ENCODE measurements at places on chromosomes 16 and 17. TPM values are rescaled to one million over a fixed set of nuclear protein-coding genes. Genes with fewer than 3 reads are reported as not detected.
A peak's percentile ranks its signal among the peaks of the same experiment; 100 is the strongest.

DNA sequence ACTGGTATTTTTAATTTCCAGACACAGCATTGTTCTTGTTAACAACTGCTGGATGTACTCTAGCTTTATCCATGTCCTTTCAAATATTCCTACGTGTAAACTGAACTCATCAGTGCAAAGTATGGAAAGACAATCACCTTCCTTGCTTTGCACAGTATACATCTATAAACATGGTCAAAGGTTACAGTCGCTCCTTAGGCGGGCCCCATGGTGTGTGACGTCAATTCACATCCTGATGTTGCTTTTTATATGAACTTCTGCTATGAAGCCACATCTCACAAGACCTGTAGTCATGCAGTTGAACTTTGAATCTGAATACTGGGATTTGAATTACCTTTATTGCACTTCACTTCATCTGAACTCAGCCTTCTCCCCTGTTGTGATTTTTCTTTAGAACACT lies 447.6 kb upstream of the PSMD7 start:
- H3K27me3 ChIP-seq: no peaks in the 10 kb centered on the region
- H3K27ac ChIP-seq: no peak overlapping the region

DNA sequence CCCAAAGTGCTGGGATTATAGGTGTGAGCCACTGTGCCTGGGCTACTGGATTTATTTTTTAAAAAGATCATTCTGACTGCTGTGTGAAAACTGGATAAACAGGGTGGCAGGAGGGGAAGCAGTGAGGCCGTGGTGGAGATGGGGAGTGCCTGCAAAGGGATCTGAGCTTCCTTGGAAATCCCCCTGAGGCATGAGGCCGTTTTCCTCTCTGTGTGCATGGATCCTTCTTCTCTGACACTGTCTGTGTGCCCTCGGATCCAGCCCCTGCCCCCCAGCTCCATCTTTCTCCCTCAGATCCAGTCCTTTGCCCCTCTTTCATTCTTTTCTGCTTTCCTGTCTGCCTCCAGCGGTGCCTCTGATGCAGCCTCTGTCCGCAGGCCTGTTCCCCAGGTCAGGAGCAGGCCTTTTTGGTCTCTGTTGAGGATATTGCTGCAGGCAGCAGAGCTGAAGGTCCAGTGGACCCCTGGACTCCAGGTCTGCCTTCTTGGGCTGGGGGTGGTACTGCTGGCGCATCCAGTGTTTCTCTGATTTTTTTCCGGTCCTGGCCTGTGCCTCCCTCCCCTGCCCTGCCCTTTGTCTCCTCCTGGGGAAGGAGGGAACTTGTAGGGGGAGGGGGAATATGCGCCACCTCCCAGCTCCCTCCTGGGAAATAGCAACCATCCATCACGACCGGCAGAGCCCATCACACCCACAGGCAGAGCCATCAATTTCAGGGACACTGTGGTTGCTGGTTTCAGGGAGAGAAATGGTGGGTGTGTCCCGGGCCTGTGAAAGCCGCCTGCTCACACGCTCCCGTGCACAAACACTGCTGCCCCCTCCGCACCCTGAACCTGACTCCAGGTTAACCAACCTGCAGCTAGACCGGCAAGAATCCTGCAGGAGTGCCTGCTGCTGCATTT lies 17.0 kb downstream of the MGAT5B start:
- no peak overlapping the region for H3K4me3 ChIP-seq
- H3K4me1 ChIP-seq: no peaks in the 10 kb centered on the region
- no peaks in the 10 kb centered on the region for H3K27me3 ChIP-seq
- DNase-seq: no peak
- H3K36me3 ChIP-seq: no peaks in the 10 kb centered on the region

Gene SOCS1
- total RNA-seq: 2.7 TPM

- H3K4me1 ChIP-seq: no peaks in the 10 kb centered on the region
- no peaks in the 10 kb centered on the region for H3K36me3 ChIP-seq
- no peak for DNase-seq
- no peak overlapping the region for H3K27ac ChIP-seq
Measured at GRCh38 chr17:17729620-17730249, 48.5 kb downstream of the RAI1 start.

DNA sequence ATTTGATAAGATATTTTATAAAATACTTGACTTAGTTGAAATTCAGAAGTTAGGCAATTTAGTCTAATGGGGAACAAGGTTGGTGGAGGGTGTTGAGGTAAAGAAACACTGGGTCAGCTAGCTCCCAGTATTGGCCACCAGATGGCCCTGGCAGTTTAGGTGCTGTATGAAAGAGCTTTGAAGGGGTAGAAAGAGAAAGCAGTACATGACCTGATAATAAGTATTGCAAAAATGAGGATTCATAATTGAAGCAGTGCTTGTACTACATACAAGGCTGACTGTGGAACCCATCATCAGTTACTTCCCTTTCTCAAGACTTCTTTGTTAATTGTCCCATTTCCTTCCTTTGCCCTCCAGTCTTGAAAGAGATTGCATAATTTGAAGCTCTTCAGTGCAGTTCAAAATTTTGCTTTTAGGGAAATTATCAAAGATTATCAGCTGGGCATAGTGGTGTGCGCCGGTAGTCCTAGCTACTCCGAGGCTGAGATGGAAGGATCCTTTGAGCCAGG lies 29.4 kb downstream of the TANC2 start:
- DNase-seq: no peak
- H3K27me3 ChIP-seq: no peaks in the 10 kb centered on the region
- no peaks in the 10 kb centered on the region for H3K36me3 ChIP-seq

DNA sequence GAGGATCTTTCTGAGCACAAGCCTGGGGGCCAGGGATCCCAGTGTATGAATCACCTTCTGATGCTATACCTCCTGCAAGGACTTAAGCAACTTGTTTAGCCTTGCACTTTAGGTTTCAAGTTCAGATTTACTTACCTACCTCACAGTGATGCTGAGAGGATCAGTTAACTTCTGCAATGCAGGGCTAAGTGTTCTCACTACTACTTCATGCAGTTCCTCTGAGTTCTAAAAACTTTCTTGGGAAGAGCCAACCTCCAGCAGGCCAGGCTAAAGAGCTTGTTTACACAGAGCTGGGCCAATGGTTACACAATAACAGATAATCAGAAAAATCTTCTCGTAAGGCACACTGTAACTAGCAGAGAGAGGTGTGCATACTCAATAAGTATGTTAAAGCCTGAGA lies 13.0 kb downstream of the VEZF1 start:
- H3K27me3 ChIP-seq: no peaks in the 10 kb centered on the region
- H3K4me3 ChIP-seq: no peak overlapping the region
- DNase-seq: no peak
- H3K27ac ChIP-seq: no peak overlapping the region
- peaks cover 4% of the 10 kb centered on the region for H3K4me1 ChIP-seq

- no peak overlapping the region for H3K4me3 ChIP-seq
- H3K4me1 ChIP-seq: peaks cover 16% of the 10 kb centered on the region
- DNase-seq: no peak
Measured at GRCh38 chr16:546909-547770, 13.1 kb upstream of the PRR35 start.

- no peak overlapping the region for H3K27ac ChIP-seq
- no peak for DNase-seq
- H3K4me1 ChIP-seq: no peaks in the 10 kb centered on the region
- no peak overlapping the region for H3K4me3 ChIP-seq
- no peaks in the 10 kb centered on the region for H3K27me3 ChIP-seq
- no peaks in the 10 kb centered on the region for H3K36me3 ChIP-seq
Measured at GRCh38 chr17:61127960-61128359, 271.7 kb upstream of the TBX2 start.

Gene GLG1
- 42.4 TPM for total RNA-seq

Gene TEX14
- total RNA-seq: 0.12 TPM

Gene TP53TG3C
- not detected for total RNA-seq

Gene TM4SF5
- total RNA-seq: 209 TPM

DNA sequence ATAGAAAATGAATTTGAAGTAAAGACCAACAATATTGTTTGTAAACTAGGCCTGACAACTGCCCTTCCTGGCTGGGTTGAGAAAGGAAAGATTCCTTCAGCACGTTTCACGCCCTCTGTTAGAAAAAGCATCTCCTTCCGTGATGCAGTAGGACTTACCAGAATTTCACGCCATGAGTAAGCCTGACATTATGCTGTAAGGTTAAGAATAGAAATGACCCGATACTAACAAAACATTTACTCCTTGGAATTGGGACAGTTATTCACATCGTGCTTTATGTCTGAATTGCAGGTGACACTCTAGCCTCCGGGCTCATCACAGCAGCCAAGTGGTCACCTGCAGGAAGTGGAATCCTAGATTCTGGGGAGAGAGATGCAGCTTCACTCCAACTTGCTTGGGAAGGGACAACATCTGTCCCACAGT lies 17.5 kb downstream of the MARCHF10 start:
- DNase-seq: no peak
- no peak overlapping the region for H3K4me3 ChIP-seq
- no peak overlapping the region for H3K27ac ChIP-seq
- no peaks in the 10 kb centered on the region for H3K36me3 ChIP-seq
- no peaks in the 10 kb centered on the region for H3K4me1 ChIP-seq
- H3K27me3 ChIP-seq: no peaks in the 10 kb centered on the region

GRCh38 chr16:1706386-1707192 lies 594 bp downstream of the MAPK8IP3 start:
- H3K36me3 ChIP-seq: no peaks in the 10 kb centered on the region
- H3K27me3 ChIP-seq: no peaks in the 10 kb centered on the region
- DNase-seq: no peak
- H3K4me1 ChIP-seq: peaks cover 20% of the 10 kb centered on the region
- H3K27ac ChIP-seq: peak overlapping the region; percentile 93
- H3K4me3 ChIP-seq: peak overlapping the region; percentile 97

- no peak overlapping the region for H3K27ac ChIP-seq
- H3K27me3 ChIP-seq: no peaks in the 10 kb centered on the region
- no peak for DNase-seq
- H3K4me1 ChIP-seq: no peaks in the 10 kb centered on the region
Measured at GRCh38 chr17:73017658-73018057, 74.8 kb downstream of the SLC39A11 start.

DNA sequence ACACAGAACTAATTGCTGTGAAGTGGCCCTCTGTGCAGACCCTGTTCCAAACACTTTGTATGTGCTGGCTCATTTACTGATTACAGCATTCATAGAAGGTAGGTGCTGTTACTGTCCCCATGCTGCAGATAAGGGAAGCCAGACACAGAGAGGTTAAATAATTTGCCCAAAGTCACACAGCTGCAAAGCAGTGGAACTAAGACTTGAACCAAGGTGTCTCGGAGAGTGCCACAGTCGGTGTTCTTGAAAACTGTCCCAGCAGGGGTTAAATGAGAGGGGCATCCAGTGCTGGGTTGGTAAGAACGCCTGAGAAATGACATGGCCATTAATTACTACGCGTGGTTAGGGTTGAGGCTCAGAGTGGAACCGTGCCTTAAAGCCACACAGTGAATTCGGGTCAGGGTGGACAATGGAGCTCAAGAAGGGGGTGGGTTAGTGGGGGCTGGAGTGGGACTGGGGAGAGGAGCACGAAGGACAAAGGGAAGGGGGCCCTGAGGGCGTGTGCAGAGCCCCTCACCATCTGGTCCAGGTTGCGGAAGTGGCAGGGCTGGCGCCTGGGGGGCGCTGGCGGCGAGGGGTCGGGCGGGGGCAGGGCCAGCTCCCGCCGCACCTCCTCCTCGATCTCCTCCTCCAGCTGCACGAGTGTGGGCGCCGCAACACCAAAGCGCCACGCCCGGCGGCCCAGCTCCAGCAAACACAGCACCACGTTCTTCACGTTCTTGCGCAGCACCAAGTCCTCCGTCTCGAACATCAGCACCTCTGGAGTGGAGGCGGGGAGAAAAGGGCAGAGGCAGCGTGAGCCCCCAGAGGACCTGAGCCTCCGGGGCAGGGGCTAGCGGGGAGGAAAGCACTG lies 3.3 kb downstream of the GAS2L2 start:
- H3K27ac ChIP-seq: no peak overlapping the region
- no peak overlapping the region for H3K4me3 ChIP-seq
- no peak for DNase-seq
- H3K4me1 ChIP-seq: no peaks in the 10 kb centered on the region

Gene EPX
- not detected for total RNA-seq

- H3K27me3 ChIP-seq: no peaks in the 10 kb centered on the region
- H3K4me3 ChIP-seq: no peak overlapping the region
- no peaks in the 10 kb centered on the region for H3K4me1 ChIP-seq
- peaks cover 9% of the 10 kb centered on the region for H3K36me3 ChIP-seq
Measured at GRCh38 chr16:8649829-8650554, 24.4 kb upstream of the ABAT start.

Gene FAM20A
- total RNA-seq: 28.2 TPM

DNA sequence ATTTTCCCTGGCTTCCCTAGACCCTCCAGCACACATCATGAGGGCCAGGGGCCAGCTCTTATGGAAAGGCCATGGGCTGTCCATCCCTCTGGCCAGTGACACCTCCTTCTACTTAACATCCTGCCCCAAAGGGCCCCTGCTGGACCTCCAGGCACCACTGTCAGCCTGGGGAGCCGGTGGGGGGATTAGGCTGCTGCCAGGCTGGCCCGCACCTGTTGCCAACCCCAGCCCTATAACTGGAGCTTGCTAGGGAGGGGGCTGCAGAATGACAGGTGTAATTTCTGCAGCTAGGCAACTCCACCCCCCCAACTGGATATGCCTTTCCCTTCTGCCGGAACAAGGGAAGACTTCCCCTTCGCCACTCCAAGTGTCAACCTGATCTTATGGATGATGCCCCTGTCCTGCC lies 12.5 kb downstream of the RARA start:
- H3K27ac ChIP-seq: peak overlapping the region; percentile 77
- H3K4me3 ChIP-seq: peak overlapping the region; percentile 27
- H3K27me3 ChIP-seq: no peaks in the 10 kb centered on the region
- no peak for DNase-seq

DNA sequence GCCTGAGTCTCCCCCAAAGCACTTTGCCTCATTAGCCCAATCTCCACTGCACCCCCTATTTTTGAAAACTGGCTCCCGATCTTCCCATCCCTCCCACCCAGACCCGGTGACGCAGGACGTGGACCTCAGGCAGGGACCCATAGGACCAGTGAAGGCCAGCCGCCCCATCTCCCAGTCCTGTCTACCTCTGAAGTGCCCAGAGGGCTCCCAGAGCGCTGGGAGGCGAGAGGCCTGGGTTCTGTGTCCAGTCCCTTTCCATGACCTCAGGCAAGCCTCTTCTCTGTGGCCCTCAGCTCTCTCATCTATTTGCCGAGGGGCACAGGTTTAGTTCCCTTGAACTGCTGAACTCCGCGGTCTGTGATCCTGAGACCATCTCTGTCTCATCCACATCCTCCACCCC lies 714 bp downstream of the TNS4 start:
- peaks cover 7% of the 10 kb centered on the region for H3K4me1 ChIP-seq
- no peaks in the 10 kb centered on the region for H3K36me3 ChIP-seq
- H3K27me3 ChIP-seq: no peaks in the 10 kb centered on the region
- H3K27ac ChIP-seq: no peak overlapping the region
- no peak for DNase-seq

DNA sequence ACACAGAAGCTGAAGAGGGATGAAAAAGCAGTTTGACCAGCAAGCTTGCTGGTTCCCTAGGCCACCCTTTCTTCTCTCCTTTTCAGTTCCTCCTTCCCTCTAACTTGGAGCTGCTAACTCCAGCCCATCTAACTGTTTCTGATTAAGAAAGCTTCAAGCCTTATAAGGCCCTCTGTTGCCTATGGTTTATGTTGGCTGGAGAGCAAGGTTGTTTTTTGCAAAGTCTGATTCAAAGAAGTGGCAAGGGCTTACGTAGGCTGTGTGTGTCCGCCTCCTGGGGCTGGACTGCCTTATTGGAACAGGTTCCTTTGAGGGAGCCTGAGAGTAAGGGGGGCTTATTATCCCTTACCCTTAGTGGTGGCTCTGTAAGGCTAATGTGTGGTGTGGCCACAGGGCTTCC lies 7.1 kb downstream of the AKAP1 start:
- DNase-seq: no peak
- H3K27ac ChIP-seq: no peak overlapping the region
- peaks cover 63% of the 10 kb centered on the region for H3K4me1 ChIP-seq
- no peaks in the 10 kb centered on the region for H3K27me3 ChIP-seq
- no peak overlapping the region for H3K4me3 ChIP-seq

All from right lobe of liver (tissue), 6 donors.